Aortic smooth muscle cell (primary cell): ENCODE measurements at places on chromosomes 2 and 18. TPM values are rescaled to one million over a fixed set of nuclear protein-coding genes. Genes with fewer than 3 reads are reported as not detected.

The SLC5A7 gene
- total RNA-seq, result not detected in 2 replicates

The ACAA2 gene
- total RNA-seq, result 40.2 and 45.4 TPM in 2 replicates

The MERTK gene
- 4.9 and 5.4 TPM in 2 replicates for total RNA-seq

The XIRP2 gene
- not detected in 2 replicates for total RNA-seq

The REEP1 gene
- 0.26 and 0.50 TPM in 2 replicates for total RNA-seq

The PRKAG3 gene
- 0.40 and 1.9 TPM in 2 replicates for total RNA-seq
